Esophagus squamous epithelium (tissue), 5 donors: ENCODE measurements at places on chromosomes 3 and 15.

- DNase-seq: peak; percentile 18
Measured at GRCh38 chr3:57068437-57069089, 8.1 kb downstream of the SPATA12 start.

DNA sequence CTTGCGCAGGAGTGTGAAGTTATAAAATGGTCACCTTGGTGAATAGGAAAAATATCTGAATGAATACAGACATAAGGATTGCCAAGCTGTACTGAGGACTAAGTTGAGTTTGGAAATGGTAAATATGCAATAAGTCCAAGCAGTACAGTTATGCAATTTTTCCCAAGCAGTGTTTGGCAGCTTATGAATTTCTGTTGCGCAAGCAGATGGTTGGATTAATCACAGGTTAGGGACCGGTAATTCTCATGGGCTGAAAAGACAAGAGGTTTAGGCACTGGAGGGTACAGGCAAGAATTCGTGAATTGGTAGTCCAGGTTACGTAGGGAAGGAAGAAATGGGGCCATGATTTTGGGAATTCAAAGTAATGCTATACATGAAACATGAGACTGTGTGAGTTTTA, 210.3 kb downstream of the RAP2B start:
- no peak for DNase-seq

- DNase-seq: no peak
Measured at GRCh38 chr3:179806177-179806576, 153.3 kb downstream of the USP13 start.

- no peak for DNase-seq
Measured at GRCh38 chr15:76512971-76513370, 176.4 kb downstream of the ISL2 start.

GRCh38 chr3:141308588-141309218, 59.6 kb upstream of the ZBTB38 start:
- no peak for DNase-seq

- DNase-seq: no peak
Measured at GRCh38 chr3:11641316-11641682, 2.4 kb downstream of the VGLL4 start.

DNA sequence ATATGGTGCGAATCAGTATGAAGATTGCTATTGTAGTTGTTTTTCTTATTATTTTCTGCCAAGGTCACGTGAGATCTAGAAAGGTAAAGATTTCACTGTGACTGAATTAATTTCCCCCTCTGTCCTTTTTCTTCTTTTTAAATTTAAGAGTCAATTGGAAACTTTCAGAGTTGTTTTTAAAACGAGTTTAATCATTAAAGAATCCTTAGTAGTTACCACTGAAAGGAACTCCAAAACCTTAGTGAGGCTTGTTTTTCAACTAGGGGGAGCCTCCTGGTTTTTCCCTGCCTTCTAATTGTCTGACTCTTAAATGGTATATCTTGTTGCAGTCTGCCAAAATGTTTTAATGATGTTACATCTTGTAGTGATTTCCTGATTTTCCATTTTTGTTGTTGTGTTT, 17.6 kb downstream of the P2RY12 start:
- DNase-seq: no peak

GRCh38 chr15:45631776-45632175, 3.1 kb upstream of the SQOR start:
- no peak for DNase-seq

DNA sequence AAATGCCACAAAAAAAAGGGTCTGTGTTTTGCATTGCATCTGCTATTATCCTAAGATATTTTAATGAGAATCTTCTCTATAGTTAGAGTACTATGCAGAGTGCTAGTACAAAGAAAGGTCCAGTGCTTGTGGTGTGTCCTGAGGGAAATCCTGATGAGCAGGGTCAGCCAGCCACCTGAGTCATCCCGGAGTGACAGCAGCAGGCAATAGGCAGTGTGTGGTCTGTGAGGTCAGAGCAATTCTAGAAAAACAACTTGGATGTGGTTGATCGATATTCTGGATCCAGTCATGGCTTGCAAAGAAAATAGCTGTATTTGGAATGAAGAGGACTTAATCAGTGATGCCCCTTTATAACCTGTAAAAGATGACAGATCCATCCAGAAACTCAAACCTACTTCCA, 119.2 kb downstream of the CTNNB1 start:
- no peak for DNase-seq

GRCh38 chr3:171001250-171001893, 25.1 kb downstream of the SLC2A2 start:
- DNase-seq: no peak

GRCh38 chr3:127660621-127661251, 12.0 kb upstream of the ABTB1 start:
- no peak for DNase-seq

- no peak for DNase-seq
Measured at GRCh38 chr3:37465174-37465573, 290.8 kb upstream of the LRRFIP2 start.

GRCh38 chr15:71301958-71302621, 186.8 kb downstream of the THSD4 start:
- no peak for DNase-seq

GRCh38 chr3:72190050-72190449, 405.1 kb upstream of the PROK2 start:
- no peak for DNase-seq

DNA sequence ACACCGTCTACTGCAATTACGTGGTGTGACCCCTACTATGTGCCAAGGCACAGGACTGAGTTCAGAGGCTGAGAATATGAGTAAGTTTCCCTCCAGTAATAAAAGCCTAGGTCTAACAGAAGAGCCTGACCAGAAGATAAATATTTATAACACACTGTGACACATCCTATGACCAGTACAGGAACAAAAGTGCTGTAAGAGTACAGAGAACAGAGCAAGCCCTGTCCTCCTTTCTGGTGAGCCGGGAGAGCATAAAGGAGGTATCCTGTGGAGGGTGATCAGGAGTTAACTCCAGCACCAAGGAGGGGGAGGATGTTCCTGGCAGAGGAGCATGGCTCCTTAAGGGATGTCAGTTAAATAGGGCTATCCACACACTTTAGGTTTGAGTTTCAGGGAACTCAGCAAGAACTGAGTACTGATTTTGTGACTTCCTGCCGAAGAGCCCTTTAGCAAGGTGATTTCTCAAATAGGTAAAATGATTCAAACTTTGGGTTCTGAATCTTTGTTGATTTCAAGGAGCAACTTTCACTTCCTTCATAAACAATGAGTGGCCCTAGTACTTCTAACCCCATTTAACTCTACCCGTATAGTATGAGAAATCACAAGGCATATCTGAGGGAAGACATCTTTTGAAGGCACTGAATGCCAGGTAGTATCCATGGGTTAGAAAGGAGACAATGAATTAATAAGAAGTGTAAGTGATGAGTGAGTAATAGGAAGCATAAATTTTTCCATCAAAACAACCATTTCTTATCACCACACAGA, 198.0 kb downstream of the THRB start:
- DNase-seq: no peak

DNA sequence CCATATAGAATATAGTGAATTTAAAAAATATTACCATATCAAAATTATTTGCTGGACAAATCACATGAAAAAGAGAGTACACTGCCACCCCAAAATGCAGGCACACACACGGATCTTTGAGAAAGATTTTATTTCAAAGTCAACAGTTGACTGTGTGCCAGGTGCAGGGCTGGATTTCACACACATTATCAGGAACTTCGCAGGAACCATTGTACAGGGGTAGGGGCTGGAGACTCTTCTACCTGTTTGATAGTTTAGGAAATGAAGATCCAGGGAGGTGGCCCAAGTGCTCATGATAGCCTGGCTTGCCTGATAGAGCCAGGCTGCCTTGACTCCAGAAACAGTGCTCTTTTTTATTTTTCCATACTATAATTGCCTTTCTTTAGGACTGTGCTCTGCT, 54.2 kb downstream of the IL1RAP start:
- DNase-seq: no peak

DNA sequence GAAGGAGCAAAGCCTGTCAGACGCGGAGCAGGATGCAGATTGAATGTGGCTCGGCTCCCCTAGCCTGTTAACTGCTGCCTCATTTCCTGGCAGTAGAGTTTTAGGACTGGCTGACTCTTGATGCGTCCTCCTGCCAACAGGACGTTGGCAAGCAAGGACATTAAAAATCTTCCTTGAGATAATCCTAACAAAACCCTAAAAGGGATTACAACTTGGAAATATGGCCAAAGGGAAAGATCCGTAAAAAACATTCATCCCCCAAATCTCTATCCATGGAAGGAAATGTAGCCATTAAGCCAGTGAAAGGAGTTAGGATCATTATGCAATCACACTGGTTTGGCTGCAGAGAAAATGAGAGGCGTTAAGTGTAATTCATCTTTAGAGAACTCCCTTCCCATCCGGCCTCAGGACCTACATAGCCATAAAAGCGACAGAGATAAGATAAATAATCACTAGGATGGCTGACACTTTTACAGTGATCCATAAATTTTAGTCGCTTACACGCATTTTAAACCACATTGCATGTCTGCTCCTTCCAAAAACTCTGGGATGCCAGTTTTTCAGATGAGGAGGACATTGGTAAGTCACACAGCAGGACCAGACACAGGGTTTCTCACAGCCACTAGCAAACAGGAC, 44.5 kb upstream of the C3orf80 start:
- DNase-seq: no peak

GRCh38 chr3:171290680-171291079, 169.5 kb downstream of the TNIK start:
- no peak for DNase-seq

DNA sequence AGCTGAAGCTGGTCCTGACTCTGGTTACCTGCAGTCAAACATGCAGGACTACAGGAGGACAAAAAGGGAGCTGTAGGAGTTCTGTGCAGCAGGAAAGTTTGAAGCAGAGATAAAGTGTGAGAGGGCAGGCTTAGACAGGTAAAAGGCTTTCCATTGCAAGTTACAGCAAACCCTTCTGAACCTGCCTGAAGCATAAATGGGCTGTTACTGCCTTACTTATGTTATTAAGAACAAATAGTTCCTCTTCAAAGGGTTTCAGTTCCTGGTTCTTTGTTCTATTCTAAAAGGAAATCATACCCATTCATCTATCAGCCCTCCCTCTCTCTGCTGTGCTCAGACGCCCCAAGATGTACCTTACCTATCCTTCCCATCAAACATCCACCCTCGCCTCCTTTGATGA, 52.4 kb upstream of the CACNA2D3 start:
- DNase-seq: no peak

GRCh38 chr15:39494462-39494861, 86.4 kb upstream of the THBS1 start:
- no peak for DNase-seq

- no peak for DNase-seq
Measured at GRCh38 chr3:11606865-11607440, 36.8 kb downstream of the VGLL4 start.

DNA sequence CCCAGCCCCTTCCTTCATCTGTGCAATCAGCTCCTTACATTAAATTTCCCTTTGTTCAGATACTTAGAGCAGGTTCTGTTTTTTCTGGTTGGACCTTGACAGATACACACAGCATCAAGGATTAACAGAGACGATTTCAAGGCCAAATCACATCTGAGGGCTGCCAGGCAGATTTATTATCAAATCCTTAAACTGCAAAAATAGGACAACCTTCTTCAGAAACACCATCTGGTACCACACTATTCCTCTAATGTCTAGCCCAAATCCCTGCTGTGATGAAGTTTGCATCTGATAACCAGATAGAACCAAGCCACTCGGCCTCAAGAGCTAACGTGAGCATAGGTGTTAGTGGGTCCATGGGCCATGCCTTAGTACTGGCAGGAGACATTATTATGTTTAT, 250.7 kb upstream of the PROK2 start:
- DNase-seq: no peak

DNA sequence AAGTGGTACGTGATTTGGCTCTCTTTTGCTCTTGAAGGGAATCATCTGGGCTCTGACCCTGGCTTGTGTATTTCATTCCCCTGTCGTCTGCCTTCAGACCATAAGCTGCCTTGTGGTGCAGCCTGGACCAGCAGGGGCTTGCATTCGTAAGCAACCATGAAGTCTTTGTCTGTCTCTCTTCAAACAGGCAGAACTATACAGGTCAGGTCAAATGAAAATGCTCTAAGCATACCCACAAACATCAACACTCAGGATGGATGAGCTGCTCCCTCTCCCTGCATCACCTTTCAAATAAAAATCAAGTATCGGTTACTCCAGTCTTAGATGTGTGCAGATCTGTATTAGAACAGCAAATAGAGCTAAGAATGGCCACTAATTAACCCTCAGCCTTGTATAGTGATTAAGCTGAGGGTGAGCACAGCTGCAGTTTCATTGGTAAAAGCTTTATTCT, 268.6 kb upstream of the UBE2E1 start:
- DNase-seq: no peak

GRCh38 chr3:176909044-176909443, 288.2 kb downstream of the TBL1XR1 start:
- no peak for DNase-seq

- no peak for DNase-seq
Measured at GRCh38 chr15:40337597-40337996, 3.1 kb downstream of the CCDC9B start.

DNA sequence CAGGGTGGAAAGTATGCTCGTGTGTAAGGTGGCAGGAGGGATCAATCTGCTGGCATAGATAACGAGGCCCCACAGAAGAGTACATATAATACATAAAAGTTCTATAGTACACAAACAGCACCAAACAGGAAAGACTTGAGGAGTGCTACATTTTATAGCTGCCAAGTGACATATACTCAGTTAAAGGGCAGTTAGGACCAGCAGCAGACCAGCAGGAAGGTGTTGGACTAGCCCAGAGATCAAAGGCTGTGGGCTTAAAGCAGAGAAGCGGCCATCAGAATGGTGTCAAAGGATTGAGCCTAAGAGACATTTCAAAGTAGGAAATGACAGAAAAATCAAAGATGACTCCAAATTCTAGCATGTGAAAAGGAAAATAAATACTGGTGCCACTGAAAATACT, 34.5 kb downstream of the SFMBT1 start:
- no peak for DNase-seq

DNA sequence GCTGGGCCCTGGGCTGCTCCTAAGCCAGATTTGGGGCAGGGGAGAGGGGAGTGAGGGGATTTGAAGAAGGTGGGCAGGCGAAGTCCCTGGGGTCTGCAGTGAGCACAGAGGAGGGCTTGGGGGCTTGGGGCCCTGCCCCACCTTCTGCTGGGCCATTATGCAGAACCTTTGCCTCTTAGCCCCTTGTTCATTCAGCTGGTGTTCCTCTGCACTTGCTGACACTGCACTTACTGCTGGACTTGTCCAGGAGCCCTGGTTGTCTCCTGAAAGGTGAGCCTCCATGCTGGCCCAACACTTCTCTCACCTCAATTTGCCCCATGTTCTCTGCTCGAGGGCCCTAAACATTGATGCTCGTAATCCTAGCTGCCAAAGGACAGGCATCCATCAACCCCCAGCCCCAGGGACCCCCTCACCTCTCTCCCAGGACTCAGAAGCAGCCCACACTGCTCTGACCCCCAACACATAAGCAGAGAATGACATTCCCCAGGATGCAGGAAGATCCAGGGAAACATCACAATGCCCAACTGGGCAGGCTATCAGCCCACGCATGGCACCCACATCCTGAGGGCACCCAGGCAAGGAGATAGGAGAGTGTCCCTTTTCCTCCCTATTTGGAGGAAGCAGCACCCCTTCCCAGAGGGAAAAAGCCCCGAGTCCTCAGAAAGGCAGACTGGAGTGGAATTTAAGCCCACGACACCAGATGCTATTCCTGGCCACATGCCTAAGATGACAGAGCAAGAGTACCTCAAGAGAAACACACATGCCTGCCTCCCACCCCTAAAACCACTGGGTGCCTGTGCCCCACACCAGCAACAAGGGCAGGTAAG, 76.8 kb downstream of the ADCY5 start:
- DNase-seq: no peak
